ENCODE measurements at places on chromosomes 7 and 10. TPM values are rescaled to one million over a fixed set of nuclear protein-coding genes. Genes with fewer than 3 reads are reported as not detected.

The TFPI2 gene
- 0.25 TPM for total RNA-seq

The TET1 gene
- total RNA-seq = 28.0 TPM

The IL2RA gene
- total RNA-seq = not detected

The TMEM176A gene
- total RNA-seq = 0.49 TPM

The CALML5 gene
- total RNA-seq = not detected

The TMEM270 gene
- total RNA-seq = not detected

The TMEM178B gene
- total RNA-seq = 64.7 TPM

The SLF2 gene
- 38.6 TPM for total RNA-seq

The LDB1 gene
- total RNA-seq = 50.2 TPM

The DNAJC12 gene
- 3.9 TPM for total RNA-seq

The UNCX gene
- not detected for total RNA-seq

The GET4 gene
- total RNA-seq = 17.7 TPM

The SLC16A12 gene
- 2.2 TPM for total RNA-seq
